ENCODE measurements at places on chromosomes 4 and X.

DNA sequence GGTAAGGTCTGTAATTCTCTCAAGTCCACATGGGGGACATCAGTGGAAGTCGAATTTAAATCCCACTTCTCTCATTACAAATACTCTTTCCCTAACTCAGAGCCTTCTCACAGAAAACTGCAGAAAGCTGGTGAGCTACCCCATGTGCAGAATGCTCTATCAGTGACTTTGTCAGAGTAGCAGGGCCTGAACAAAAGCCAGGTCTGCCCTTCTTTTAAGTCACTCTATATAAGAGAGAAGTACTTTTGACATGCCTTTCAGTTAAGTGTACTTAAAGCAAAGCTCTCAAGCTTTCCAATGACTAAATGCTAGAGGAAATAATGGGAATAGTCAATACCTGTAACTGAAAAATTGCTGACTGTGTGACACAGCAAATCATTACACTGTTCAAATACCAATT, 323.1 kb downstream of the KCNIP4 start:
- no peak for DNase-seq

DNA sequence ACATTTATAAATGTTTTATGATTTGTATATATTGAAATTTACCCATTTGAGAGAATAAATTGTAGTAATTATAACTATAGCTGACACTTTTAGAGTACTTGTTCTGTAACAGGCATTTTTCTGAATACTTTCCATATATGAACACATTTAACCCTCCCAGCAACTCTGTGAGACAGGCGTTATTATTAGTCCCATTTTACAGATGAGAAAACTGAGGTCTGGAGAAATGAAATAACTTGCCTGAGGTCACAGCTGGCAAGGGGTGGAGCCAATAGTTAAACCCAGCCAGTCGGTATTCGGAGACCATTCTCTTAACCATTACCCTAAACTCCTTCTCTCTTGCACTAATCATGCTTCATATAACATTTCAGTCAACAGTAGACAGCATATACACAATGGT, 72.5 kb downstream of the LIMCH1 start:
- no peak for DNase-seq

DNA sequence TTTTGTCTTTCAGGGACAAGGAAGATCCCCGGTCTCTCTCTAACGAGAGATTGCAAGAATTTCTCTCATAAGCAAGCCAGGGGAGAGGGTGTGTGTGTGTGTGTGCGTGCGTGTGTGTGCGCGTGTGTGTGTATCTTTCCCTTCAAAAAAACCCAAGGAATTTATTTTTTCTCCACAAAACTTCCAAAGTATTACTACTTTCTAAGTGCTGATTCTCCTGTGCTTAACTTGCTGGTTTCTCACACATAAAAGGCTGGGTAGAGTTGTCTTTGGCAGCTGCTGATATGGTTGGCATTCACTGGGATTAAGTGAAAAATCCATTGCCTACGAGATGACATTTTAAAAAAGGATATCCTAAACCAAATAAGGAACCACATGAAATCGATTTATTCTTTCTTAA, 435.7 kb downstream of the RAPGEF2 start:
- no peak for DNase-seq

DNA sequence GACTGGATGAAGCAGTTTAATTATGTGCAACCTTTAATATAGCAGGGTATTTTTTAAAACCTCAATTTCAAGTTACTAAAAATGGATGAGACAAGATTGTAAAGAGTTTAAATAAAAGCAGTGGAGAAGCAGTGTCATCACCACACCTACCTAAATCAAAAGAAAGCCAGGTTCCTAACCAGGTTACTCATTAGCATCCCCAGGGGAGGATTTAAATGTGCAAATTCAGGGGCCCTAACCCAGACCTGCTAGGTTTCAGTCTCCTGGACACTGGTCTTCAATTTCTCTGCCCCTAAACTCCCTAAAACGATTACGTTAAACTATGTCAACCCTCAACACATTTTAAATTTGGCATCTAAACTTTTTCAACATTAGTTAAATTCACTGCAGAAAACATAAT, 116.9 kb upstream of the KLF3 start:
- no peak for DNase-seq
